Left renal pelvis (tissue), 4 donors: ENCODE measurements at places on chromosomes 5 and 9.

DNA sequence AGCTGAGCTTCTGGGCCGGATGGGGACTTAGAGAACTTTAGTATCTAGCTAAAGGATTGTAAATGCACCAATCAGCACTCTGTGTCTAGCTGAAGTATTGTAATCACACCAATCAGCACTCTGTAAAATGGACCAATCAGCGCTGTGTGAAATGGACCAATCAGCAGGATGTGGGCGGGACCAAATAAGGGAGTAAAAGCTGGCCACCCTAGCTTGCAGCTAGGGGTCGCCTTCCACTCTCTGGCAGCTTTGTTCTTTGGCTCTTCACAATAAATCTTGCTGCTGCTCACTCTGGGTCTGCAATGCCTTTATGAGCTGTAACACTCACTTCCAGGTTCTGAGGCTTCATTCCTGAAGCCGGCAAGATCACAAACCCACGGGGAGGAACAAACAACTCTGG lies 354.0 kb downstream of the PRR16 start:
- no peak for DNase-seq

- no peak for DNase-seq
These were observed 16.1 kb upstream of the CMBL start for GRCh38 chr5:10323588-10324488.

GRCh38 chr9:36543916-36544315 lies 28.8 kb upstream of the MELK start:
- DNase-seq, result no peak

GRCh38 chr5:24183981-24184380 lies 460.8 kb downstream of the CDH10 start:
- no peak for DNase-seq

DNA sequence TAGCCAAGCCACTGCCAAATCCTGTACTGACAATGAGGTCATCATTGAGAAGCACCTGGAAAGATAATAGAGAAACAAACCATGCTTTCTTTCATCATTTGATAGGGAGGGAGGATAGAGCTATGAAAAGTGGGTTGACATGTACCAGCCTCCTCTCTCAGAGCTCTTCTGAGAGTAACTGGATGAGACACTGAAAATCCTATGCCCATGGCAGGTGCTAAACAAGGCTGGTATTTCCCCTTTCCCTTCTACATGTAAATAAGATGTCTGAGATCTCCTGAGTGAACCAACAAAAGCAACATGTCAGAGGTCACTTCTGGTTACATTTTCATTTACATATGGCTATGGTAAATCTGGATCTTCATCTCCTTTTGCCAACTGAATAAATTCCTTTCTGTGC lies 45.3 kb upstream of the TRAF1 start:
- DNase-seq, result no peak

DNA sequence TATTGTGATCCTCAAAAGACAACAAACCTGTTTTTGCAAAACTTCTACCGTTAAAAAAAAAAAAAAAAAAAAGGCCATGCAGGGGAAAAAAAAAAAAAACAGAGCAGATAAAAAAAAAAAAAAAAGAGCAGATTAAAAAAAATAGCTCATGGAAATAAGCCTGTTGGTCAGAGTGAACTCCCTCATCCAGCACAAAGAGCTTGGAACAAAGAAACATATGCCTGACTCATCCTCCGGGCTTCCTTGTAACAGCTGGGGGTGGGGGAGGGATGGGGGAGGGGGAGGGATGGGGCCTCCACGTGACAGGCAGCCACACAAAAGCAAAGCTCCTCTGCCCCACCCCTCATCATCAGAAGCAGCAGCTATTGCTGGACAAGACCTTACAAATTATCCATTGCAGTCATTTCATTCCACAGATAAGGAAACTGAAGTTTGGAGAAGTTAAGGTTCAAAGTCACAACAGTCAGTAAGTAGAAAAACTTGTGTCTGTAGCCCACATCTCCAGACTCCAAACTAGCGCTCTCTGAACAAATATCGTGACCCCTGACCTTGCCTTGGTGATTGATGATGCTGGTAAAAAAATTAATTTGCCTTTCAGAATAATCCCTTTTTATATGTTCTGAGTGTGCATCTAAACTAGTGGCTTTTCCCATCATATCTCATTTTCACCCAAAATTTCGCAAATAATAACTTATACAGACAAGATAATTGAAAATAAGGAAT lies 38.9 kb downstream of the SLC35D2 start:
- no peak for DNase-seq

GRCh38 chr5:158677470-158677838 lies 422.3 kb downstream of the EBF1 start:
- DNase-seq, result no peak

GRCh38 chr5:168305281-168305680 lies 13.8 kb downstream of the WWC1 start:
- no peak for DNase-seq

DNA sequence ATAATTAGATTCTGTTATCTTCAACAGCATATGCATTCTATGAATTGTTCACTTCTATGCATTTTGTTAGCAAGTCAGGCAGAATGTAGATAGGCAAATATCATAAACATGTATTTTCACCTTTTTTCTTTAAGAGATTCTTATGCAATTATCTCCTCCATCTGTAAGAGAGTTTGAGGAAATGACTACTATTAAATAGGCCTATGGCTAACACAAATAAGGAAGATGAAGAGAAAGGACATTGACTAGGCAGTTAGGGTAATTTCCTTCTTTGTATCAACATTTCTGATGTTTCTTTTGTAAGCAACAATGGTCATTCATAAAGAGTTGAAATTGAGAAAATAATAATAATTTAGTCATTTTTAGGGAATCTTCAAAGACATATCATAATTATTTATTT lies 145.2 kb upstream of the CDH12 start:
- DNase-seq, result no peak

- DNase-seq, result no peak
These were observed 290.1 kb upstream of the MPDZ start for GRCh38 chr9:13569602-13570067.

DNA sequence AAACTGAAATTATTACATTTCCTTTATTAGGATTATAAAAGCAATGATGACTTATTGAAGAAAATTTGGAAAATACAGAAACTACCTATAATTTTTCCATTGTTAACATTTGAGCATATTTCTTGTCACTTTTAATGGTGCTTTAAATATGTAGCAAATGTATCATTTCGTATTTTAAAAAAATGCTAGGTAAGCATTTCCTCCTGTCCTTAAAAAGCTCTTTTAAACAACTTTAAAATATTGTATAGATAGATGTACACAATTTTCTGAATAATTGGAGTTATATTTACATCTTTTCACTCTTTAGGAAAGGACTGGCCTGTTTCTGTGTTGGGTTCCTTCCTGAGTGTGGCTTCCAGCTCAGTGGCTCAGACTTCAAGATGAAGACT lies 15.6 kb downstream of the TENT4A start:
- DNase-seq, result no peak

- DNase-seq, result no peak
These were observed 1920.2 kb downstream of the MAT2B start for GRCh38 chr5:165425594-165425993.

DNA sequence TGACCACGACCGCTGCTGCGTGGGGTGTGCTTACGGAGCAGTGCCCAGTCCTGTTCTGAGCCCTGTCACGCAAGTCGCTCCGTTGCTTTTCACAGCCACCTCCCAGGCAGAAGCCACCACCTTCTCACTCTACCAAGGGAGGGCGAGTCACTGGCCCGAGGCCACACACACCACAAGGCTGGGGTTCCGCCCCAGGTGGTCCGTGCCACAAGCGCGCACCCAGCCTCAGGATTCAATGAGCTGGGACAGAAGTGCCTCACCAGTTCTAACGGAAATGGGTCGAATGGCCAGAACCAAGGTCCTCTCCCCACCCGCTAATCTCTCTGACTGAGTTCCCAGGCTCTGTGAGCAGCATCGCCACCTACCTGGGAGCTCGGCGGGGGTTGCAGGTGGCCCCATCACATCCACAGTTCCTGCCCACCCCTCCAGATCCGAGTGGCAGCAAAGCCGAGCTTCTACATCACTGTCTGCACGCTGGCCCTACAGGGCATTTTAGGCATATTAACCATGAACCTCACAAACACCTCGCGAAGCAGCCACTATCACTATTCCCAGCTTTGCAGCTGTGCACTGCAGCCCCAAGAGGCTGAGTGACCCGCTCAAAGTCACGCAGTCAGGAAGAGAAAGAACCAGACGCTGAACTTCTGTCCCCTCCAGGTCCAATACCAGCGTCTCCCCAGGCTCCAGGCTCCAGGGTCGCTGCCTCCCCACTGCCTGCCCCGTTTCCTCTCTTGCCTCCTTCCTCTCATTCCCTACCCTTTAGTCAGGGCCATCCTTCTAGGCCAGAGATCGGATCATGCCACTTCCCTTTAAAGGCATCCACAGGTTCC lies 92.1 kb upstream of the PHYKPL start:
- no peak for DNase-seq

DNA sequence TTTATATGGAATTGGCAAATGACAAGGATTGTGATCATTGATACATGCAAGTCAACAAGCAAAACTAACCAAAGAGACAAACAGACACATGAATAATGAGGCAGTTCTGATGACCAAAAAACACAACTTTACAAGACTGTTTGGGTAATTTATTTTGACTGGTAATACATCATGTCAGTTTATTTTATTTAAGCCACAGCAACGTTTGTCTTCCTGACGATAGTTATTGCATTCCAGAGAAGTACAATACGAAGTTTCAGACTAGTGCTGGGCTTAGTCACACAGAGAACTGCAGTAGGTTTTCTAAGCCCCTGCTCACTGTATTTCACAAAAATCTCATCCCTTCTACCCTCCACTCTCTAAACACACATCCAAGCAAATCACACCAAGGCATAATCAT lies 514.2 kb downstream of the RAB3C start:
- DNase-seq, result no peak

GRCh38 chr5:137264041-137264440 lies 235.1 kb downstream of the SPOCK1 start:
- no peak for DNase-seq

DNA sequence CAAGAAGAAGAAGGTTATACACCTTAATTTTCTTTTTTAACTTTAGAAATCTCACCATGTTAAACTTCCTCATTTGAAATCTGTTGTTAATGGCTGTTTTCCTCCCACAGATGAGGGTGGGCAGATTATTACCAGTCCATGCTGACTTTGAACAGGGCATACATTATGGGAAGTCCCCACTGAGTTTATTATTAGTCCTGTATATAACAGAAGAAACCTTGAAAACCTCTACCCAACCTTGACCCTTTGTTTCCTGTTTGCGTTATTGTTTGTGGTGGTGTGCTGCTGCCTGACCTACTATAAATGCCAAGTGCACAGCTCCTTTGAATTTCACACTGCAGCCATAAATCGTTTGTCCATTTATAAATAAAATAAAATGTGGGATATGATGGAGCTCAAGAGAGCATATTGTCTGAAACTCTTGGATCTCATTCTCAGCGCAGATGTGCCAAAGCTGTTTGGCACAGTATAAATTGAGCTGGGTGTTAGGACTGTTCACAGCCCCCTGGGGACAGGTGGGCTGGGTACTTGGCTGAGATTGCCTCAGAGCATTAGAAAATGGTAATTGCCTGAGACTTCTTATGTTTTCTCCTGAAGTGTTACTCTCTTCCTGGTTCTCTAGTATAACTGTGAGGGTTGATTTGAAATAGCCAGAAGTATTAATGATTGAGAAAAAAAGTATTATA lies 139.6 kb downstream of the SPATA31D1 start:
- DNase-seq, result no peak

DNA sequence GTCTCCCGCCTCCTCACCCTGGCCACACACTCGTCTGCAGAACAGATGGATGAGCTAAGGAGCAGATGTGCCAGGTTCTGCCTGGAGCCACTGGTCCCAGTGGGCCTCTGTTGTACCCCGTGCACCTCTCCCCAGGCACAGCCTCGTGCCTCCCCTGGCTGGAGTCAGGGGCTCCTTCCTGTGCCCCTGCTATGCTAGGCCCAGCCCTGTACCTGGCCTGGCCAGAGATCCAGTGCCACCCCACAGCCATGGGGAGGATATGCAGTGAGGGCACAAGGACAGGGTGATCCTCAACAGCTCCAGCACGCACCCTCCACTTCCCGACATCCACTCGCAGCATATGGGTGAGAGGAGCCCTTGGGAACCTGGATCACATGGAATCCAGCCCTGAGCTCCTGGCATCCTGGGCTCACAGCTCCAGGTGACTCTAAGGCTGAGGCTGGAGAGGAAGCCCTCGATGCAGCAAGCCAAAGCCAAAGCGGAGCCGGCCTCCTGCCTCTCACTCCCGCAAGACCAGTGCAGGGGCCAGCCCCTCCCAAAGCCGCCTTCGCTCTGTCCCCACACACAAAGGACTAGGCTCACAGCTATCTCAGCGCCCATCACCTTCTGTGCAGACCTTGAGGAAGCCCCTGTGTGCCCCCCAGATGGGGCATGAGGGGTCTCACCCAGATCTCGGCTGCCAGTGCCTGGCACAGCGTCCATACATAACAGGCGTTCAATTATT lies 23.7 kb upstream of the ADAMTS2 start:
- no peak for DNase-seq

- no peak for DNase-seq
These were observed 55.9 kb upstream of the MYO10 start for GRCh38 chr5:16992006-16992405.

DNA sequence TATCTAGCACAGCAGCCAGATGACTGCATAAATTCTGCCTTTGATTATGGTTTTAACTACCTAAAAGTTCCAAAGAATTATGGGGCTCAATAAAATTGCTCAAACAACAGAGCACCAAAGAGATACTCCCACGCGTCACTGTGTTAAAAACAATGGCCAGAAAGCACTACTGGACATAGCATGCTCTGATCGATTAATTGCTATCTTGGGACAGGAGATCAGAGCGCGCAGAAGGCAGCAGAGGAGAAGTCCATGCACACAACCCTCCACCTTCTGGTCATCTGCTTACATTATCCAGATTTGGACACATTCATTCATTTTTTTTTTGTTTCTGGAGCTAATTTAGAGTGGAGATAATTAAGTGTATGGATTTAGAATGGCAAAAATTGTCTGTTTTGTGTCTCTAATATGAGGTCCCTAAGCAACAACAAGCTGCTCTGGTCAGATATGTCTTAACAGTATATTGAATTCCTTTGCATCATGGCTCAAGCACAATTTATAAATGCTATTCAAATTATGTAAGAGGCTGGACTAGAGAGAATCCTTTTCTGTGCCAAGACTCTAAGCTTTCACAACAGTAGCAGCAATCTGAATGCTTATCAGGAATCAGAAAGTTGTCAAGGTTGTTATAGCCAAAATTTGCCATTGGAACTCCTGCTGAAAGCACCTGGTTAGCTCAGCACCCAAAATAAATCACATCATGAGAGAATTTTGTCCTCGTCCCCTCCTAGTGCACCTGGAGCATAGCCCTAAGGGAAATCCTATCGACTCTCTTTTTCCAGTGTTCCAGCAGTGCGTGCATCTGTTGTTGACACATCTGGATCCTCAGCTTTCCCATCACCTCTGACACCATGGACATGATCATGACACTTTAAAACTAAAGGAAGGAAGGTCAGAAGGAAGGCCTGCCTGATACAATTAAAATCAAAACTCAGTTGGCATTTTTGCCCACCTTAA lies 98.6 kb upstream of the HMHB1 start:
- DNase-seq, result no peak

DNA sequence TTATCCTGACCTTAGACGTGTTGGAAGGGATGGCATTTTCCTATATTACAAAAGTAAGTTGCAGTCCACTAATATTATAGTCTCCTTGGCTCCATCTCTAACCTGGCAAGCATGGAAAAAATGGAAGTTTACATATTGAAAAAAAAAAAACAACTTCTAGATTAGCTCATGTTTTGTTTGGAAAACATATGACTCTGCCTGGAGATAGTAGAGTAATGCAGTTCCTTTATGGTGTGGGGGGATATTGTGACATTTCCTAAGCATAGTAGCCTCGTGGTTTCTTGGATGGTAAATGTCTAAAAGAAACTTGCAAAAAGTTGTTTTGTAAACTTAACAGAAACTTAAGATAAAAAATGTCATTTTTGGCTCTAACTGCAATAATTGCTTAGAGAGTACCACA lies 244.4 kb upstream of the FBXL7 start:
- no peak for DNase-seq
